LNCaP clone FGC (cell line): ENCODE measurements at places on chromosomes 7 and 10.

- no peak for DNase-seq
These were observed 32.0 kb upstream of the FERD3L start for GRCh38 chr7:19177269-19177668.

DNA sequence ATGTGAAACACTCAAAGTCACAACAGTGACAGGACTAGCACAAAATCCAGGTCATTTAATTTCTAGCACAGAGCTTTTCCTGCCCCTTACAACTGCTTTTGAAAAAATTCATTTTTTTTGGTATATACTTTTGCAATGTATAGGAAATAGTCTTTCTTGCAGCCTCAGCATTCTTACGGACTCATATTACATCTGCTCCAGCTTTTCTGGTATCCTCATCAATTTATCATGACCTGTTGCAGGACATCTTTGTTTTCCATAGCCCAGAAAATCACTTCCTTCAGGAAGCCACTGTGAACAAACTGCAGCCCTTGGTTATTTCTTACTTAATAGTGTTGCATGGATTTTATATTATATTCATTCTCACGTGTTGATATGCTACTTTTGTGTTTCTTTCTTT, 347.9 kb upstream of the MTPN start:
- no peak for DNase-seq

GRCh38 chr10:124348801-124349200, 69.9 kb downstream of the OAT start:
- DNase-seq: no peak

GRCh38 chr10:71150796-71151195, 61.6 kb upstream of the UNC5B start:
- DNase-seq: no peak

DNA sequence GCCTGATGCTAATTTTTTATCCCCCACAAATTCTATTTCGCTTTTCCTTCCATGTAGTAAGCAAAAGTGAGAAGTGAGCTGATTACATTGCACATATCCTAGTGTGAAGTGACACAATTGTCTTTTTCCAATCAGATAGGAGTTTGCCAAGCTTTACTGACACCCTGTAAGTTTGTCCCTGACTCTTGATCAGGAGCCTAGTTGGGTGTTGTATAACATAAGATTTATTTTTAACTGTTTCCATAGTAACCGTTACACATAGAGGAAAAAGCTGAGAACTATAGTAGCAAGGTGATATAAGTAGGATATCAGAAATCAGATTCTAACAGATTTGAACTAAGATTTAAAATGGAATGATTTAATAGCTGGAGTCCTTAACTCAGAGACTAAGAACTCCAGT, 31.2 kb downstream of the EXOC4 start:
- DNase-seq: no peak

DNA sequence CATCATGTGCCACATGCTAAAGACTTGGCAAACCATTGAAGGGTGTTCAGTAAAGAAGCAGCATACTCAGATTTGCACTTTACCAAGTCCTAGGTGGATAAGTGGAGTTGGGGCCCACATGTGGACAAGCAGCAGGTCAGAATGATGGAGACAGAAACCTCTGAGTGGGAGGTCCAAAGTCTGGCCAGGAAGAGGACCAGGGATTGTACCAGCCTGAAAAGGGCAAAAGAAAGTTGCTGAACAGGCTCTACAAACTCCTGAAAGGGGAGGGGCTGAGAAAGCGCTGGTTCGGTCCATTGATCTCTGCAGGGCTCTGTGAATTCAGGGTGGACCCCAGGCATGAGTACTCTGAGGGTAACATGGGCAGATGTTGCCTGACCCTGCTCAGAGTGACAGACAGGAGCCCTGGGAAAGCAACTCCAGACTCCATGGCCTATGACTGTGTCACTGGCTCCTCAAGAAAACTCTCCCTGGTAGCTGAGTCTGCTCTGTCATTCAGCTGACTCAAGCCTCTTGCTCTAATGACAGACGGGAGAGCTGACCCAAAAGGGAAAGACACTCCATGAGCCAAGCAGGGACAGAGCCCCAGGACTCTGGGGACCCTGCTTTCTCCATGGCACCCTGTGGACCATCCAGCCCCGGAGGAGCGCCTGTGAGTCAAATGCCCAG, 68.5 kb downstream of the TBXAS1 start:
- DNase-seq: no peak

DNA sequence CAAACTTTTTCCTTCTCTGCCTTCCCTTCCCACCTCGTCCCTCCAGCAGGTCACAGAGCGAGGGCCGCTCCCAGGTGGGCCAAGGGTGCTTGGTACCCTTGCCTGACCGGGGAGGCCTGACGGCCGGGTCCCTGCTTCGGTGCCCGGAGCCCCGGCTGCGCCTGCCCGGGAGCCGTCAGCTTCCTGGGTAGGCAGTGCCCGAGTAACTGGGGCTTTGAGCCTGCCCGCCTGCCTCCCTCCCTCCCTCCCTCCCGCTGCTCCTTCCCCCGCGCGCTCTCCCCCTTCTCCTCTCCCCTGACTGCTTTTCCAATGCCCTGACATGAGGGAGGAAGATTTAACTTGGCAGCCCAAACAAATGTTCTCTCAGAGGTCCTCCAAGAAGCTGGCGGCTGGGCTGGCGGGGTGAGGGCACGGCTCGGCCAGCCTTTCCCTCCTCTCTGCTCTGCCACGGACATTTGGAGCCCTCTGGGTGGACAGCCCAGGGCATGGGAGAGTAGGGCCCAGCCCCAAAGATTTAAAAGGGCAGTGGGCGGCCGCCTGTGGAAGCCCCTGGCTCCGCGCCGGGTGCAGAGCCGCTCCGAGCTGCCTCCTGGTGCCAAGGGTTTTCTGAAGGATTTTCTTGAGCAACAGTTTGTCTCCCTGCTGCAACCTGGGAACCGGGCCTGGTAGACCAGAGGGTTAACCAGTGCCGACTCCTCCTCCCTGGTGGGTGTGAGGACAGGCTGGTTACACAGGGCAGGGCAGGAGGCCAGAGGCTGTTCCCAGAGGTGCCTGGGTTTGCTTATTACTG, 2.0 kb downstream of the ZMIZ1 start:
- DNase-seq: peak; percentile 97

DNA sequence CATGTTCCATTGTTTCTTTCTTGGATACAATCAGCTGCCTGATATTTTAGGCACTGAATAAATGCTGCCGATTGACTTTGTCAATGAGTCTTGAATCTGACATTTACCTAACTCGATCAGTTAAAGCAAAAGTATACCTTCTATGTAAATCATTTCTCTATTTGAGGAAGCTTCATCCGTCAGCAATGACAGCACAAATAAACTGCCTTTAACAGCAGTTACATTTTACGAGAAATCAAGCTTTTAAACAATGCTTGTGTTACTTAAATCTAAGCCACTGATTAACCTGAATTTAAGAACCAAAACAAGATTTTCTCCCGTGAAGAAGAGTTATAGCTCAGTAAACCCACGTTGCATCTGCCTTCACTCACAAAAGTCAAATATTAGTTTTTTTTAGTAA, 71.3 kb downstream of the CUL1 start:
- DNase-seq: peak; percentile 10

DNA sequence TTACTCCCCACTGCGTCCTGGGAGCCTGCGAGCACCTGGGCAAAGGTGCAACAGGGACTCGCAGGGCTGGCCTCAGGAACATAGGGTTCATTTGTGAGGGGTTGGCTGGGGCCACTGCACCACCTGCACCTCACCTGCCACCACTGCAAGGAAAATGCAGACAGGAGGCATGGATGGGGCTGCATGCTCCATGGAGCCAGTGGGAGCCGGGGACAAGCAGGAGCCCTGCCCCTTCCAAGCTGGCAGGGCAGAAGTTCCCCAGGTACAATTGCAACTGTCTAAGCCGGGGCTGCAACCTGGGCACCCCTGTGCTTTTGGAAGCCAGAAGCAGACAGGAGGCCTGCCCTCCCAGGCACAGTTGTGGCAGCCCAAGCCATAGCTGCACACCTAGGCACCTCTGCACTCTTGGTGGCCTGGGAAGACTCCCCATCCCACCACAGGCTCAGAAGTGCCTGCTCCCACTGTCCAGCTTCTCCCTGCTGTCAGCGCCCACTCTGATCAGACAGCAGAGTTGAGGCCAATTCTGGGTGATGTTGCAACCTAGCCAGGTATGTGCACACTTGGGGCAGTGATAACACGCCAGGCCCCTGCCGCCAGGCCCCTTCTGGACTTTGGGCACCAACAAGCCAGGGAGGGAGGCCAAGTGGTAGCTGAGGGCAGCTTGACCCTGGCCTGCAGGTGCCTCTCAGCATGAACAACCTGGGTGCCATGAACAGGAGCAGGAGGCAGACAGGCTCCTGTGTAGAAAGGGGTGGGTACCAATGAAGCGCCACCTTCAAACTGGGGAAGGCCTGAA, 58.2 kb downstream of the TMEM106B start:
- DNase-seq: no peak

GRCh38 chr7:106344861-106345260, 60.1 kb upstream of the NAMPT start:
- DNase-seq: no peak

GRCh38 chr10:121406823-121407545, 191.3 kb downstream of the FGFR2 start:
- DNase-seq: no peak

DNA sequence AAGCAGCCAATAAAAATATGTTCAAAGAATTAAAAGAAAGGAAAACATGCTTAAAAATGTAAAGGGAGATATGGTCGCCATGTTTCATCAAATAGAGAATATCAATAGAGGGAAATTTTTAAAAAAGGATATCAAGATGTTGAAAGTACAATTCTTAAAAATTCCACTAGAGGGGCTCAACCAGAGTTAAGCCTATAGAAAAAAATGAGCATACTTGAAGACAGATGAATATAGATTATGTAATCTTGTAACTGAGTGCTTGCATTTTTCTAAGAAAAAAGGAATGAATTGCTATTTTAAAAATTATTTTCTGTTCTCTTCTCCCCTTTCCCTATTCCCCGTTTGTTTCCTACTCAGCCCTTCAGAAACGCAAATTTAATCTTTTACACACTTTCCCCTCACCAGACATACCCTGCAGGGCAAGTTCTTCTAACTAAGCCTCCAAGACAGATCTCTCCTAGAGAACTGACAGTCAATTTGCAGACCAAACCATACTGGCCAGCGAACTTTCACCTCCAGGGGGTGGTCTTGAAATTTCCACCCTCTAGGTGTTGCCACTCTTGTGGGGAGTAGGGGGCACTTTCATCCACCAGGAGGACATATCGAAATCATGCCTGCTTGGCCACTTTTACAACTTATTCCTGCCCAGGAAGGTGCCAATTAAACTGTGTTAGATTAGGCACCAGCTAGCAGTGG, 67.7 kb downstream of the NSUN6 start:
- no peak for DNase-seq

GRCh38 chr7:132154695-132155471, 421.4 kb downstream of the PLXNA4 start:
- DNase-seq: no peak

DNA sequence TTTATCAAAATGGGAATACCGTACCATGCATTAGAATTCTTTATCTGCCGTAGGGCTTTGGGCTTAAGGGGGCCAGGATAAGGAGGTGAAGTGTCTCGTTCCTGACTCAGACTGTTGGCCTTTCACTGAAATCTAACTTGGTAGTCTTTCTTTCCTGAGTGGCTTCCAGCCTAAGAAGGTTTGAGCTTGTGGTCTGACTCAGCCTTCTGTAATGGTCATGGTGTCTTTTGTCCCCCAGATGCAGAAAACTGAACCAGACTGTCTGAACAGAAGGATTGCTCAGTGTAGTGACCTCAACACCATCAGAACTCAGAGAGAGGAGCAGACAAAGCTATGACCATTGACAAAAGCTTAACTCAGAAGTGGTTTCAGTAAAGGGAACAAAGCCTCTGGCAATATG, 39.5 kb downstream of the WNT2 start:
- no peak for DNase-seq

- no peak for DNase-seq
These were observed 36.9 kb downstream of the STK32C start for GRCh38 chr10:132270721-132271457.

DNA sequence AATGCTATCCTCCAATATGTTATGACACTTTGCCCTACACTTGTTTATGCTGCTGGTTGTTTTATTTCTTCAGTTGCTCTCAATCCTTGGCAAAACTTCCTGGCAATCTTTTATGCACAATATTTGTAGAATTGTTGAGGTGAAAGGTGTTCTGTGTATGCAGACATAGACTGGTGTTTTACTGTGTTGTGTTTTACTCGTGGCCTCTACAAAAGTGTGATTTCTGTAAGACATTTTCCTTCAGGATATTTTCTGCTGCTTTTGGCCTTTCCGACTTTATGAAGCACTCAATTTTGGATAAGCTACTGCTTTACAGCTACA, 21.8 kb downstream of the GLCCI1 start:
- DNase-seq: no peak

- DNase-seq: no peak
These were observed 8.8 kb upstream of the ZC3HAV1 start for GRCh38 chr7:139118234-139118804.

- no peak for DNase-seq
These were observed 233.6 kb downstream of the ANK3 start for GRCh38 chr10:60155943-60156683.

- no peak for DNase-seq
These were observed 82.7 kb downstream of the PAX2 start for GRCh38 chr10:100827819-100828737.
